Uterus (tissue), 4 donors: ENCODE measurements at places on chromosomes 1 and 21. TPM values are rescaled to one million over a fixed set of nuclear protein-coding genes. Genes with fewer than 3 reads are reported as not detected.

LORICRIN gene
- not detected for total RNA-seq

TEDDM1 gene
- not detected for total RNA-seq

F13B gene
- not detected for total RNA-seq

PGLYRP4 gene
- not detected for total RNA-seq

PRAMEF26 gene
- not detected for total RNA-seq

GRCh38 chr21:43658769-43659135 is 536 bp downstream of the HSF2BP start:
- H3K27ac ChIP-seq, result peak overlapping the region; percentile 86
- DNase-seq, result peak; percentile 25
- no peaks in the 10 kb centered on the region for H3K36me3 ChIP-seq
- no peaks in the 10 kb centered on the region for H3K4me1 ChIP-seq

DNA sequence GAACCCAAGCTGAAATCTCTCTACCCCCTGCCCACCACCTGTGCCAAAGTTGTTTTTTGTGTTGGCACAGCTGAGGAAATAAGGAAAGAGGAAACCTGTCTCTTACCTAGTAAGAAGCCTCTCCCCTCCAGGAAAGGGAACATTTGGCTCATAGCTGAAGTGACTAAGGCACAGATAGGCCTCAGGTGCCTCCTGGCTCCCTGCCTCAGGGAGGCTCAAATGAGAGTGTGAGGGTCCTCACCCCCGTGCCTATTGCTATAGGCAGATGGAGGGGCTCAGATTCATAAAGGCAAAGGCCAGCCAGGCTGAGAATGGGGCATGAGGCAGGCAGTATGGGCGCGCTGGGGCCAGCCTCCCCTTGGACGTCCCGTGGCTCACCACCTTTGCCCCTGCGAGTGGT is 7.4 kb downstream of the SLC30A2 start:
- H3K27me3 ChIP-seq, result no peaks in the 10 kb centered on the region
- no peak for DNase-seq
- no peaks in the 10 kb centered on the region for H3K36me3 ChIP-seq
- H3K4me3 ChIP-seq, result no peak overlapping the region

DNA sequence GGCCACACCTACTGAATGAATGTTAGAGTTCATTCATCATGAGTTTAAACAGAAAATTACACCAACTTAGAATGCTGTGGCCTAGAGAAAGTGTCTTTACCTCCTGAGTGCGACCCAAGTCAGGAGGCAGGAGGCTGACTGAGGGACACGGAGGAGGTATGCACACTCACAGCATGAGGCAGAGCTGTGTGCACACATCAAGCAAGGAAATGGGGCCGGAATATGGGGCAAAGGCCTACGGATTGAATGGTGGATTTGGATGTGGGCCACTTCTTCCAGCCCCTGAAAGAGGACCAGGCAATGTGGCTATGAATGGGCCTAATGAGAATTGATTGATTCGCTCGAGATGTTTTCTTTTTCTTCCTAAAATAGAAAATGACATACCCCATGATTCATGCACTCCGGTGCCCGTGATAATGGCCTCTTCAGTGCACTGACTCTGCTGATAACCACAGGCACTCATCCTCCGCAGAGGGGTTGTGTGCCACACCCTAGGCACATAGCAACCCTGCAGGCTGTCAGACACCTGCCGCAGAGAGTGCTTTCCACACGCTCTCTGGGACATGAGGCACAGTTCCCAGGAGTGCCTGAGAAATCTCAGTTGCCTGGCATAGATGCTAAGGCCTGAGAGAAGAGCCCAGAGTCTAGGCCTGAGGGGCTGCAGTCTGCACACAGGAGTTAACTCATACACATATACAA is 155.5 kb downstream of the GLUL start:
- no peak overlapping the region for H3K27ac ChIP-seq
- H3K4me3 ChIP-seq, result no peak overlapping the region
- no peaks in the 10 kb centered on the region for H3K27me3 ChIP-seq
- H3K36me3 ChIP-seq, result no peaks in the 10 kb centered on the region
- no peak for DNase-seq

- H3K27me3 ChIP-seq, result no peaks in the 10 kb centered on the region
- DNase-seq, result no peak
- H3K27ac ChIP-seq, result no peak overlapping the region
Measured at GRCh38 chr1:248622570-248623001, 12.3 kb downstream of the OR2T11 start.

DNA sequence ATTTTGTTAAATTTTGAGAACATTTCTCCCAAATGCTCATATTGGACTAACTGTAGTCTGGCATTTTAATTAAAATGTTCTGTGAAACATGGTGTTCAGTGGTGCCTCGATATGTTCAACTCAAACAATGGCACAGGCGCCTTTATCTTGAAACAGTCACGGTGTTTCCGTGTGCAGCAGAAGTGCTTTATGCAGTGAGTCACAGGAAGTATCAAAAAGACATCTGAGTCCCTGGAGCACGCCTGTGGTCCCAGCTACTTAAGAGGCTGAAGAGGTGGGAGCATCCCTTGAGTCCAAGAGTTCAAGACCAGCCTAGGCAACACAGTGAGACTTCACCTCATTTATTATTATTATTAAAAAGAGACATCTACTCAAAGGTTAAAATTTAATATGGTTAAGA is 52.2 kb downstream of the GREM2 start:
- no peak overlapping the region for H3K27ac ChIP-seq
- no peaks in the 10 kb centered on the region for H3K27me3 ChIP-seq
- no peaks in the 10 kb centered on the region for H3K4me1 ChIP-seq
- H3K4me3 ChIP-seq, result no peak overlapping the region
- DNase-seq, result no peak
- no peaks in the 10 kb centered on the region for H3K36me3 ChIP-seq

GRCh38 chr1:21090463-21090862 is 86.2 kb downstream of the EIF4G3 start:
- no peaks in the 10 kb centered on the region for H3K4me1 ChIP-seq
- no peaks in the 10 kb centered on the region for H3K36me3 ChIP-seq
- no peak for DNase-seq
- no peak overlapping the region for H3K27ac ChIP-seq

DNA sequence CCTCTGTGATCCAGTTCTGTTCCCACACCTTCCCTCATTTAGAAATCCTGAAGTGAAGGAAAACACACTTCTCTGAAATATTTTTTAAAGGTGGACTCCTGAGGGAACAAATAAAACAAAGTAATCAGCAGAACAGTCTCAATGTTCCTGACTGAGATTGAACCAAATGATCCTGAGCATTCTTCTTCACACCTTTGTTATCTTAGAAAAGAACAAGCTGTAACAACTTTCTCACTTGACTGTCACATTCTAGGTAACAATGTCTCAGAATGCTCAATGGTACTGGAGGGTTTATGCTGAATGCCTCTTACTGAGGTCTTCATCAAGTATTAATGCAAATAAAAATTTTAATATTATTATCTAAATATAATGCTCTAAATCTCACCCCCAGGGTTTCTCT is 40.4 kb upstream of the RGS2 start:
- no peaks in the 10 kb centered on the region for H3K4me1 ChIP-seq
- H3K4me3 ChIP-seq, result no peak overlapping the region
- no peak overlapping the region for H3K27ac ChIP-seq

- no peaks in the 10 kb centered on the region for H3K4me1 ChIP-seq
- no peaks in the 10 kb centered on the region for H3K36me3 ChIP-seq
- no peak overlapping the region for H3K27ac ChIP-seq
- no peak overlapping the region for H3K4me3 ChIP-seq
- H3K27me3 ChIP-seq, result no peaks in the 10 kb centered on the region
Measured at GRCh38 chr1:158121604-158122254, 59.0 kb upstream of the CD1D start.

- no peak for DNase-seq
- H3K27ac ChIP-seq, result no peak overlapping the region
- H3K4me3 ChIP-seq, result no peak overlapping the region
- no peaks in the 10 kb centered on the region for H3K36me3 ChIP-seq
- no peaks in the 10 kb centered on the region for H3K4me1 ChIP-seq
Measured at GRCh38 chr21:30714456-30714855, 4.1 kb downstream of the KRTAP21-3 start.

DNA sequence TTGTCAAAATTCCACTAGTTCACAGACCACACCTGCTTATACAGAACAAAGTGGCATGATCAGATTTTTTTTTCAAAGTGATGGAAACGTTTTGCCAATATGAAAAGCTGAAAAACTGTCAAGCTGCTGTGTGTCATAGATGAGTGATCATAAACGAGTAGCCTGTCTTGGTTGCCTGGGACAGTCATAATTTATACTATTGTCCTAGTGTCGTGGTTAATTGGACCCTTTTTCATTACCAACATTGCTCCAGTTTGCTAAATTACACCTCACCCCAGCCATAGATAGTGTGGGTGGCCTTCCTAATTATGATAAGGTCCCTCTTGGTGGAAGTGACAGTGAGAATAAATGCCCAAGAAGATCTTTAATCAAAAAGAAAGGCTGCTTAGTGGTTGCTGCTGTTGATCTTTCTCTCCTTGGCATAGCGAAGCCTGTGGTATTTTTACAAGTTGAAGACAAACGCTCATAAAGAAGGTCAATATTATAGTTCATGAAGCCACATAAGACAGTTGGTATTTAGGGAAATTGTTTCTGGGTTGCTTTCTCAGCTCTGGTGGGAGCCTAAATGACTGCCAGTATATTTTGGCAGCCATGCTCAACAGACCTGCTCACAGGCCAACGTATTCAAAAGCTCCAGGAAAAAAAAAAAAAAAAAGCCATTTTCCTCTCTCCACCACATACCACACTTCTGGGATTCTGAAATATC is 478.1 kb downstream of the PLA2G4A start:
- H3K36me3 ChIP-seq, result no peaks in the 10 kb centered on the region
- no peak overlapping the region for H3K4me3 ChIP-seq
- no peaks in the 10 kb centered on the region for H3K27me3 ChIP-seq
- H3K27ac ChIP-seq, result no peak overlapping the region
- no peak for DNase-seq

- H3K4me3 ChIP-seq, result no peak overlapping the region
- H3K27me3 ChIP-seq, result no peaks in the 10 kb centered on the region
- DNase-seq, result no peak
- H3K27ac ChIP-seq, result no peak overlapping the region
Measured at GRCh38 chr1:202852163-202852904, 36.6 kb downstream of the RABIF start.

DNA sequence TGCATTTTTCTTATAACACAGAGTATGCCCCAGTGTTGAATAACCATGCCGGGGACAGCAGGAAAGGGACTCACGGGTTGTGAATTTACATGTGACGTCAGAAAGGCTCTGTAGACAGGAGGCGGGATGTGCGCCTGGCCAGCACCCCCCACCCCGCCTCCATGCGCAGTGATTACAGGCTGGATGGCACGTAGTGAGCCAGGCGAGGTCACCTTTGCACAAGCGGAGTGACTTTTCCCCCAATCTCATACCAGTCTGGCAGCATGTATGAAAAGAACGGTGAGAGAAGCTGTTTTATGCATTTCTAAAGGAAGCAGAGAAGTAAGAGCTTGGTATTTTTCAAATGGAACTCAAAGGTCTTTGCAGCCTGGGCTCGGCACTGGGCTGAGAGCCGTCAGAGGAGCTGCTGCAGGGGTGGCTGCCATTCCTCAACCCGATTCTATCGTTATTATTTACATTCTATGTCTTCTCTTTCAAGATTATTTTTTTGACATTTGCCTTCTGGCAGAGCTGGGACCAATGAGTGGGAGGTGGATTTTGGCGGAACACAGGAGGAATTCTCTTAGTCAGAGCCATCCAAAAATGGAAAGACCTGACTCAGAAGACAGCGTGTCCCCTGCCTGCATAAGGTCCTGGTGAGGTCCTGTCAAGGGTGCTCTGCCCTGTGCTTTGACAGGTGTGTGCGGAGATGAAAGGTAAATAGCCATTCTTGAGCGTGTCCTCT is 115.6 kb upstream of the SLC45A1 start:
- H3K36me3 ChIP-seq, result no peaks in the 10 kb centered on the region
- no peak overlapping the region for H3K4me3 ChIP-seq
- H3K27me3 ChIP-seq, result no peaks in the 10 kb centered on the region
- H3K27ac ChIP-seq, result peak overlapping the region; percentile 88

GRCh38 chr1:42312576-42313212 is 22.3 kb downstream of the FOXJ3 start:
- no peaks in the 10 kb centered on the region for H3K36me3 ChIP-seq
- no peaks in the 10 kb centered on the region for H3K4me1 ChIP-seq
- no peak overlapping the region for H3K4me3 ChIP-seq

DNA sequence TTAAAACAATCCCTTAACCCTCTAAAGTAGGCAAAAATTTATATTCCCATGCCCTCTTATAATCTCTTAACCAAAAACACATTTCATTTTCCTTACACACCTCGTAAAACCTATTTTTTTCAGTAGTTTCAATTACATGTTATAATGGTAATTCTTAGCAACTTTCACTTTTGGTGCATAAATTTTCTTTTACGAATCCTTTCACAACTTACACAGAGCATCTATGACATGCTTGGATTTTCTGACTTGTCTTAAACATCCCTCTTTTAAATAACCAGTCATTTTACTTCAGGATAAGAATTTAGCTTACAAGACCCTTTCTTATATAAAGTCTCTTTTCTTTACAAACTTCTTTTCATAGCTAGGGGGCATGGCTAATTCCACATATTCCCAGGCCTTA is 8.9 kb upstream of the MRPL55 start:
- H3K4me1 ChIP-seq, result no peaks in the 10 kb centered on the region
- H3K27ac ChIP-seq, result no peak overlapping the region
- DNase-seq, result no peak
- no peak overlapping the region for H3K4me3 ChIP-seq
- H3K27me3 ChIP-seq, result no peaks in the 10 kb centered on the region

DNA sequence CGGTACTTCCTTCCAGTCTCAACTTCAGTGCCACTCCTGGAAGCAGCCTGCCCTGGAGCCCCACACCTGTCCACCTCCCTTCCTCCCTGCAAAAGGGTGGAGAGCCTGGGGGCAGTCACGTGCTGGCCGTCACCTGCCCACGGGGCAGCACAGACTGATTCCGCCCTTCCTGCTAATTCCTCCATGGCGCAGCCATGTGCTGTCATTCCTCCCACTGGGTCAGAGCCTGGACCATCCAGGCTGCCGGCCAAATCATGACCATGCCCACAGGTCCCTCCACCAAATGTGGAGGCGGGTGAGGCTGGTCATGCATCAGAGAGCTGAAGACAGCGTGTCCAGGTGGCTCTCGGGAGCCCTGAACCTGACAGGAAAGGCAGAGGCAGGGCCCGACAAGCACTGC is 24.4 kb upstream of the GPR153 start:
- no peak overlapping the region for H3K4me3 ChIP-seq
- no peak for DNase-seq
- H3K27me3 ChIP-seq, result no peaks in the 10 kb centered on the region
- H3K27ac ChIP-seq, result no peak overlapping the region

GRCh38 chr1:58084266-58084665 is 462.3 kb downstream of the OMA1 start:
- no peak for DNase-seq
- H3K4me3 ChIP-seq, result no peak overlapping the region
- no peak overlapping the region for H3K27ac ChIP-seq
- H3K27me3 ChIP-seq, result no peaks in the 10 kb centered on the region
